Uterus (tissue), 4 donors: ENCODE measurements at places on chromosomes 4 and X.
A peak's percentile ranks its signal among the peaks of the same experiment; 100 is the strongest.

DNA sequence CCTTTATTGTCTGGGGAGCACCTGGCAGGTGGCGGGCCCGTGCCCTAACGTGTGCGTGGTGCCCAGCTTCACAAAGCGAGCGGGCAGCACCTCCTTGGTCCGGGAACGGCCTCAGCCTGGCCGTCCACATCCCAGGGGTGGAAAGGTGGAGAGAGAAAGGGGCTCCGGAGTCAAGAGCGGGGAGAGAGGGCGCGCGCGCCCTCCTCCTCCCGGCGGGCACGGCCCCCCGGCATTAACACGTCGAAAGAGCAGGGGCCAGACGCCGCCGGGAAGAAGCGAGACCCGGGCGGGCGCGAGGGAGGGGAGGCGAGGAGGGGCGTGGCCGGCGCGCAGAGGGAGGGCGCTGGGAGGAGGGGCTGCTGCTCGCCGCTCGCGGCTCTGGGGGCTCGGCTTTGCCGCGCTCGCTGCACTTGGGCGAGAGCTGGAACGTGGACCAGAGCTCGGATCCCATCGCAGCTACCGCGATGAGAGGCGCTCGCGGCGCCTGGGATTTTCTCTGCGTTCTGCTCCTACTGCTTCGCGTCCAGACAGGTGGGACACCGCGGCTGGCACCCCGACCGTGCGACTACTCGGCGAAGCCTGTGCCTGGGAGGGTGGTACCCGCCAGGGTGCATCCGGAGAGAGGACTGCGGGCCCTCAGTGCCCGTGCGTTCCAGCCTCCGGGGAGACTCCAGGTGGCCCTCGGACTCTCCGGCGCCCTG lies at the start of gene KIT:
TSS of gene KIT (plus strand) at position 407 of the 701 bp plus-strand sequence. CDS start at position 465, 58 bp downstream.
- peak within 1 kb of the TSS; percentile 55 for H3K4me3 ChIP-seq
- H3K4me1 ChIP-seq, result no peaks in the 10 kb centered on the region
- H3K36me3 ChIP-seq, result no peaks in the 10 kb centered on the region
- H3K27me3 ChIP-seq, result no peaks in the 10 kb centered on the region

DNA sequence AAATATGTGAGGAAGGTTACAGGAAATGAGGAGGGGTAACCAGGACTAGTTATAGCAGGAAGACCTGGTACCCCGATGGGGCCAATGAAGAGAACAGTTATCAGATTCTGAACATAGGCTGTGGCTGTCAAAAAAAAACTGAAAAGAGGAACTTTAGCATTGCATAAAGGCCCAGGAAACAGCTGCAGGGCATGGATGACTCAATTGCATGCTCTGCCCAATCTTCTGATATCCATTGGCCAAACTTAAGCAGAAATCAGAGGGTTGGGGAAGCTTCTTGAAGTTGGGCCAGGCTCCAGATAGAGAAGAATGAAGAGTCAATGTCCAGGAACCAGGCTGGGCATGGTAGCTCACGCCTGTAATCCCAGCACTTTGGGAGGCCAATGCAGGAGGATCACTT lies 1222.4 kb upstream of the PRKX start:
- no peaks in the 10 kb centered on the region for H3K4me1 ChIP-seq
- H3K27ac ChIP-seq, result no peak overlapping the region
- no peaks in the 10 kb centered on the region for H3K27me3 ChIP-seq
- no peaks in the 10 kb centered on the region for H3K36me3 ChIP-seq

GRCh38 chrX:34493086-34493485 lies 164.0 kb downstream of the TMEM47 start:
- no peaks in the 10 kb centered on the region for H3K27me3 ChIP-seq
- H3K36me3 ChIP-seq, result no peaks in the 10 kb centered on the region
- no peak overlapping the region for H3K4me3 ChIP-seq
- DNase-seq, result no peak

GRCh38 chr4:38144031-38144430 lies 183.8 kb downstream of the PTTG2 start:
- H3K27ac ChIP-seq, result peak overlapping the region; percentile 84
- H3K27me3 ChIP-seq, result no peaks in the 10 kb centered on the region
- H3K4me1 ChIP-seq, result peaks cover 6% of the 10 kb centered on the region
- H3K36me3 ChIP-seq, result no peaks in the 10 kb centered on the region

GRCh38 chrX:43618366-43619205 lies 37.5 kb upstream of the MAOA start:
- no peak for DNase-seq
- H3K36me3 ChIP-seq, result no peaks in the 10 kb centered on the region
- no peaks in the 10 kb centered on the region for H3K4me1 ChIP-seq

DNA sequence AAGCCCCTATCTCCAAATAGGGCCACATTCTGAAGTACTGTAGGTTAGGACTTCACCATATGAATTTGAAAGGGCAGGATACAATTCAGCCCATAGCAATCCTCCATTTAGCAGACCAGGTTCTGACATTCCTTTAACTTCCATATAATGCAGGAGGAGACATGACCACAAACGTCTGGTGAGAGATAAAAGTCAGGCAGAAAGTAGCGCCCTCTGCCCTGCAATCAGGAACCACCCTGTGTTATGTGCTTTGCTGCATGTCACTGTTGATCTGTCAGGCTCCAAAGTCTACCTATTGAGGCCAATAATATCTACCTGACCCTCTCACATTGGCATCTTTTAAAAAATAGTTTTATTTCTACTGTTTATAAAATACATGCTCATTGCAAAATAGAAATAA lies 30.2 kb upstream of the SEPSECS start:
- H3K27ac ChIP-seq, result no peak overlapping the region
- no peaks in the 10 kb centered on the region for H3K36me3 ChIP-seq
- H3K27me3 ChIP-seq, result no peaks in the 10 kb centered on the region
- no peaks in the 10 kb centered on the region for H3K4me1 ChIP-seq
- no peak for DNase-seq

DNA sequence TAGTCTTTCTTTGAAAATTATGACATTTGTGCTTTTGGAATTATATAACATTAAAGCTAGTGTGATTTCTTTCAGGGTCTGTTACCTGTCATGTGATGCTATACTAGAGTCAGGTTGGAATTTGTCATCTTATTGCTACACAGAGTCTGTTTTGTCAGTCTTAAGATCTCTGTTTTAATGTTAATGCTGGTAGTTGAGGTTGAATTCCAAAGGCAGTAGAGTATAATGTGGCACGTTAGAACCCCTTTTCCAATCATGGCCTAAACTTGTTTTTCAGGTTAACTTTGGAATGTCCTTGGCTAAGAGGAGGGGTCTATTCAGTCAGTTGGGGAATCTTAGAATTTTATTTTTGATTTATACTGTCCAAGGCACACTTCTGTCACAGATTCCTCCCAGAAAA lies 258.5 kb downstream of the PABPC4L start:
- H3K36me3 ChIP-seq, result no peaks in the 10 kb centered on the region
- no peak for DNase-seq
- no peaks in the 10 kb centered on the region for H3K4me1 ChIP-seq
- no peak overlapping the region for H3K27ac ChIP-seq

GRCh38 chr4:18049446-18049845 lies 27.9 kb upstream of the LCORL start:
- H3K36me3 ChIP-seq, result no peaks in the 10 kb centered on the region
- H3K4me1 ChIP-seq, result no peaks in the 10 kb centered on the region
- H3K27ac ChIP-seq, result no peak overlapping the region
- DNase-seq, result no peak
- no peaks in the 10 kb centered on the region for H3K27me3 ChIP-seq

- H3K27ac ChIP-seq, result no peak overlapping the region
- H3K27me3 ChIP-seq, result no peaks in the 10 kb centered on the region
- H3K4me3 ChIP-seq, result no peak overlapping the region
- H3K36me3 ChIP-seq, result no peaks in the 10 kb centered on the region
- DNase-seq, result no peak
These were observed 117.1 kb downstream of the CAMK2D start for GRCh38 chr4:113644398-113644797.

DNA sequence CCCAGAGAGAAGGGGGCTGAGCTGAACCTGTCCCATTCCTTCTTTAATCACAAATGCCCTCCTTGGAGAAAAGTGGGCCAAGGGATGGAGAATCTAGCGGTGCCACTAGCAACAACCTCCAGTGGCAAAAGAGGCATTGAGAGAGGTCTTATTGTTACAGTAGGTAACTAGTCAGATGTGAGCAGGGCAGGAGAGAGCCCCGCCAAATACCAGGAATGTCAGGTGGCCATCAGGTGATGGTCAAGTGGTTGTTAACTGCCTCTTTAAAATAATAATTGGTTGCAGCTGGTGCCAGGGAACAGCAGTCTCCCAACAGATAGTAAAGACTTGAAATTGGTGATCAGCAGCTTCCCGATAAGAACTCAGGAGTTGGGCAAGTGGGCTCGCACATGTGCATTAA lies 116.1 kb downstream of the EVC2 start:
- H3K4me3 ChIP-seq, result no peak overlapping the region
- no peaks in the 10 kb centered on the region for H3K36me3 ChIP-seq
- H3K4me1 ChIP-seq, result no peaks in the 10 kb centered on the region
- no peaks in the 10 kb centered on the region for H3K27me3 ChIP-seq
- no peak for DNase-seq
- no peak overlapping the region for H3K27ac ChIP-seq

GRCh38 chrX:119605464-119606279 lies 552 bp downstream of the NKRF start:
- DNase-seq, result peak; percentile 22
- H3K4me1 ChIP-seq, result no peaks in the 10 kb centered on the region
- H3K36me3 ChIP-seq, result no peaks in the 10 kb centered on the region
- H3K27me3 ChIP-seq, result no peaks in the 10 kb centered on the region
- H3K27ac ChIP-seq, result peak overlapping the region; percentile 97
- peak overlapping the region; percentile 81 for H3K4me3 ChIP-seq

DNA sequence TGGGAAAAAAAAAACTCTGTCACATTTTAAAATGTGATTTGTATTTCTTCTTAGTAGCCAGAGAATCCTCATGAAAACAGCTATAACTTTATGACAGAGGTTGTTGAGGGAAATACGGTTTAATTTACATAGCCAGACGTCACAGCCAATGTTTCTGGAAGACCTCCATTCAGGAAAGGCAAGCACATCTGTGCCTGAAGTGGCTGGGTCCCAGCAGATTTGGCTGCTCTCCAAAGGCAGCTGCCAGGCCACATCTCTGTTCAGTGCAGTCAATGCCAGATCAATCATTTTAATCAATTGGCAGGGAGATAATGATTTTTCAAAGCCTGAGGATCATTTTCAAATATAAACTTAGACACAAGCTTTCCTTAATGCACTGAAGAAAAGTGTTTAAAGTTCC lies 86.5 kb upstream of the ZIC3 start:
- H3K27me3 ChIP-seq, result no peaks in the 10 kb centered on the region
- no peaks in the 10 kb centered on the region for H3K4me1 ChIP-seq
- no peaks in the 10 kb centered on the region for H3K36me3 ChIP-seq
- no peak overlapping the region for H3K4me3 ChIP-seq
- H3K27ac ChIP-seq, result no peak overlapping the region

GRCh38 chrX:147738265-147738664 lies 173.5 kb upstream of the FMR1 start:
- H3K4me1 ChIP-seq, result no peaks in the 10 kb centered on the region
- DNase-seq, result no peak
- no peaks in the 10 kb centered on the region for H3K27me3 ChIP-seq
- no peak overlapping the region for H3K4me3 ChIP-seq
- H3K36me3 ChIP-seq, result no peaks in the 10 kb centered on the region
- H3K27ac ChIP-seq, result no peak overlapping the region

GRCh38 chr4:77473509-77473908 lies 132.1 kb upstream of the CXCL13 start:
- H3K27me3 ChIP-seq, result no peaks in the 10 kb centered on the region
- no peaks in the 10 kb centered on the region for H3K36me3 ChIP-seq
- H3K4me3 ChIP-seq, result no peak overlapping the region
- DNase-seq, result no peak
- H3K27ac ChIP-seq, result no peak overlapping the region

DNA sequence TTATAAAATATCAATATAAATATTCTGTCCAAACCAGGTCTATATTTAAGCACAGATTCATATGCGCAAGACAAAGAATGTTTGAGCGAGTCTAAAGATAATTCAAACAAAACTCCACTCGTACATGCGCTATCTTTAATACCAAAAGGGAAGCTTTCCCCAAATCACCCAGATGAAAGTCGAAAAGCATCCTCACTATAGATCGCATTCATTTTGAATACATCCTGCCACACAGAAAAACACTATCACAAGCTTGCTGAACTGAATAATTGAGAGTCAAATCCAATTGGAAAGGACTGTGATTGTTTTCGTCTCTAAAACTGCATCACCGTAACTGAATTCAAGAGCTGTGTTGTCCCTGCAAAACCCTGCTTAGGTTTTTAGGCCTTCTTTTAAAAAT lies 685 bp downstream of the TASL start:
- no peak for DNase-seq
- H3K27me3 ChIP-seq, result no peaks in the 10 kb centered on the region
- no peak overlapping the region for H3K27ac ChIP-seq
- no peak overlapping the region for H3K4me3 ChIP-seq
- no peaks in the 10 kb centered on the region for H3K36me3 ChIP-seq
- no peaks in the 10 kb centered on the region for H3K4me1 ChIP-seq

DNA sequence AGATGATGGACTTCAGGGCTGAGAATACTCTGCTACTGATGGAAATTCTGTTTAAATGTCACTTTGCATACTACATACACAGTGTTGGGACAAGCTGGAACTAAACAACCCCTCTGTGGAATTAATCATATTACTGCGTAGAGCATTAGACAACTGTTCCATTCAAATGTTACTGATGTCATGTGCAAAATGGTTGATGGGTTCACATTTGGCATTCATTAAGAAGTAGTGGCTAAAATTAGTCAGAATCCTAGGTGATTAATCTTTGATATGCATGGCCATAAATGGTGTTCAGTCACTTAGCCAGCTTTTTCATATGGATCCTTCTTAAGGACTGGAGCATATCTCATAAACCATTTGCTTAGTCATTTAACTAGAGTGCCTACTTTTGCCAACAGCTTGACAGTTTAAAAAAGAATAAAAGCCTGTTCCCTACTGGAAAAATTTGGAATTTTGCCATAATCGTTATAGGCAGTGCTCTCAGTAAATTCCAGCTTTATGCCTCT lies 105.2 kb downstream of the RNF150 start:
- H3K27me3 ChIP-seq, result no peaks in the 10 kb centered on the region
- no peaks in the 10 kb centered on the region for H3K36me3 ChIP-seq
- no peak overlapping the region for H3K4me3 ChIP-seq

DNA sequence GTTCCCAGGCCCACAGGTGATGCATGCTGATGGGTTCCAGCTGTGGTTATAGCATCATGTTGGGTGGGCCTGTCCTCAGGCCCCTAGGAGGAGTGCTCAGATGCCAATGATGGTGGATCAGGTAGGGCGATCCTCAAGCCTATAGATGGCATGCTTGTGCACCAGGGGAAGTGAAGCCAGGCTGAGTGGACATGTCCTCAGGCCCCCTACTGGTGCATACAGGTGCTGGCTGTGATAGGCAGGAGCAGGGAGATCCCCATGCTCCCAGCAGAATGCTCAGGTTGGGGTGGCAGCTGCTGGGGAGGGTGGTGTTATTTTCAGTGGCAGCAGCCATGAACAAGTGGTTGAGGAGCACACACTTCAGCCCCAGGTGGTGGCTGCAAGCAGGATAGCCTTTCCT lies 96.0 kb downstream of the SMARCA1 start:
- no peak overlapping the region for H3K4me3 ChIP-seq
- H3K4me1 ChIP-seq, result no peaks in the 10 kb centered on the region
- no peak overlapping the region for H3K27ac ChIP-seq
- H3K27me3 ChIP-seq, result no peaks in the 10 kb centered on the region
- no peak for DNase-seq
